ENCODE measurements at places on chromosomes 6 and 20. TPM values are rescaled to one million over a fixed set of nuclear protein-coding genes. Genes with fewer than 3 reads are reported as not detected.

SMIM28 gene
- not detected for total RNA-seq

DNA sequence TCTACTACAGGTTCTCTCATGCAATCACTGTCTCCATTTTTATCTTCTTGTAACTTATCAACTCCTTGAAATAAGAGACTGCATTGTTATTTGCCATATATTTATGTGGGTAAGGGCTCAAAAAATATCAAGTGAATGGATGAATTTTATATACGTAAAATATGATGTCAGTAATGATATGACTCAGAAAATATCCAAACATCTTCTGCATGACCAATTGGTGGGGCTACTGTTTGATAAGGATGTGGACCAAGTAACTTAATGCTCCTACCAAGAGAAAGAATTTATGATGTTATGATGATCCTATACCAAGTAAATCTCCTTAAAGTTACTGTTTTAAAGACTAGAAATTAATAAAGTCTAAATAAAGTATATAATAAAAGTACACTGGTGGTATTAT is 103.7 kb downstream of the OGFRL1 start:
- DNase-seq = no peak

DNA sequence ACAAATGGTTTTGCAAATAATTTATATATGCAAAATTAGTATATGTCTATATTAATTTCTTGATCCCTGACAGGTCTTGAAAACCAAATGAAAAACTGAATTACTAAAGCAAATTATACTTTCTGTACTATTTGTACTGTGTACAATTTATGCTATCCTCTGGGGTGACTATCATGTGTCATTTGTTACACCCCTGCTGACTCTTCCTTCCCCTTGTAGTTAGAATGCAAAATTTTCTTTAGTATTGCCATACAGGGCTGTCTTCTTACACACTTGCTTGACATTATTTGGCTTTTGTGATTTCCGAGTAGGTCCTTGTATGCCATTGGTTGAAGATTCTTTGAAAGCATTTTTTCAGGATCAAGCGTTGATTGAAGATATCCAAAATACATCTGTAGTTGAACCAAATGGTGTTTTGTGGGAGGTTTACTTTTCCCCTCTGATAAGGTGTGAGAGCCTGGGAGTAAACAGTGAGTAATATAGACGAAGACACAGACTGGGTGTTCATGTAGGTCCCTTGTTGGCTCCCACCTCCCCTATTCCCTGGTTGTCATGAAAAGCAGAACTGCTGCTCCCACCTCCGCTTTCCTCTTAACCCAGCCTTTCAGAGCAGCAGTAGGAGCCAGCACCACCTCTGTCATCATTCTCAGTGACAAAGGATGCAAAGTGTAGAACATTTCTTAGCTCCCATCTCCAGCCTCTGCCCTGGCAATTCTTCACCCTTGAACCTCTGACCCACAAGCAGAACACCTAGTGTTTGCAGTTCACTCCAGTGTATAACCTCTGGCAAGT is 29.0 kb downstream of the NCOA7 start:
- no peak for DNase-seq

GSTA1 gene
- not detected for total RNA-seq

GRCh38 chr20:63568986-63569949 is 4.8 kb downstream of the HELZ2 start:
- no peak for DNase-seq
